ENCODE measurements at places on chromosomes 1 and 21.

- no peak for DNase-seq
Measured at GRCh38 chr1:111347026-111347425, 56.4 kb downstream of the CHIA start.

DNA sequence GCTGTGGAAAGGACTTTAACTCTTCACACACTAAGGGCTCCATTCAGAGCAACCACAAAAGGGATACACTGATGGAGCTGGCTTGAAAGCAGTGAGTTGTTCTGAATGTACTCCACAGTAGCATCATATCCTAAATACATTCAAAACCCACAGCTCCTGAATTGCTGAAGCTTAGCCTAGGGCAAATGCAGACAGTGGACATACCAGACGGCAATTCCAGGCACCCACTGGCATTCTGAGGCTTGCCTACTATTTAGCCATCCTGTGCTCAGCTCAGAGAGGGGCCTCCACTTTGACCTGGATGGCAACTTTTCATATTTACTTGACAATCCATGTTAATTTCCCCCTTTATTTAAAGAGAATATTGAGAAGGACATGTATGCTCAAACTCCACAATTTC is 303.5 kb downstream of the NTNG1 start:
- no peak for DNase-seq

DNA sequence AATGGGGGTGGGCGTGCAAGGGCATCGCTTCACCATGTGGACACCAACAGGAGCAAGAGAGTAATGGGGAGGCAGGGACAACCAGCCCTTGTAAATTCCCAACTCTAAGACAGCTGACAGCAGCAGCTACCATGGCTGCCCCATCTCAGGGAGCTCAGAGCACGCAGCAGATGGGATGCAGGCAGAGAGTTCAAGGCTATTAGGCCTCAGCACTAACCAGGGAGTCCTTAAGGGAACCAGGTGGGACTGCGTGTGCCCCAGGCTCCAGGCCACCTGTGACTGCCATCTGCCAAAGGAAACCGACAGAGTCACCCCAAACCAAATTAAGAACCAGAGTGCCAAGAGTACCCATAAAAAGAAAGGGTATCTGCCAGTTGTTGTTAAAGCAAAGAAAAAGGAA is 33.7 kb upstream of the PRDM2 start:
- DNase-seq: no peak

- DNase-seq: no peak
Measured at GRCh38 chr1:64608005-64608650, 136.7 kb upstream of the RAVER2 start.

GRCh38 chr1:101257500-101258325 is 20.9 kb downstream of the S1PR1 start:
- no peak for DNase-seq

- DNase-seq: no peak
Measured at GRCh38 chr1:25068829-25069228, 138.8 kb upstream of the RUNX3 start.

All from substantia nigra (tissue), 51 donors.